ENCODE measurements at places on chromosomes 3 and 15.

GRCh38 chr3:18378218-18378617, 46.9 kb downstream of the SATB1 start:
- DNase-seq: no peak

- DNase-seq: no peak
Observed at GRCh38 chr3:128491941-128492670, 895 bp downstream of the GATA2 start.

DNA sequence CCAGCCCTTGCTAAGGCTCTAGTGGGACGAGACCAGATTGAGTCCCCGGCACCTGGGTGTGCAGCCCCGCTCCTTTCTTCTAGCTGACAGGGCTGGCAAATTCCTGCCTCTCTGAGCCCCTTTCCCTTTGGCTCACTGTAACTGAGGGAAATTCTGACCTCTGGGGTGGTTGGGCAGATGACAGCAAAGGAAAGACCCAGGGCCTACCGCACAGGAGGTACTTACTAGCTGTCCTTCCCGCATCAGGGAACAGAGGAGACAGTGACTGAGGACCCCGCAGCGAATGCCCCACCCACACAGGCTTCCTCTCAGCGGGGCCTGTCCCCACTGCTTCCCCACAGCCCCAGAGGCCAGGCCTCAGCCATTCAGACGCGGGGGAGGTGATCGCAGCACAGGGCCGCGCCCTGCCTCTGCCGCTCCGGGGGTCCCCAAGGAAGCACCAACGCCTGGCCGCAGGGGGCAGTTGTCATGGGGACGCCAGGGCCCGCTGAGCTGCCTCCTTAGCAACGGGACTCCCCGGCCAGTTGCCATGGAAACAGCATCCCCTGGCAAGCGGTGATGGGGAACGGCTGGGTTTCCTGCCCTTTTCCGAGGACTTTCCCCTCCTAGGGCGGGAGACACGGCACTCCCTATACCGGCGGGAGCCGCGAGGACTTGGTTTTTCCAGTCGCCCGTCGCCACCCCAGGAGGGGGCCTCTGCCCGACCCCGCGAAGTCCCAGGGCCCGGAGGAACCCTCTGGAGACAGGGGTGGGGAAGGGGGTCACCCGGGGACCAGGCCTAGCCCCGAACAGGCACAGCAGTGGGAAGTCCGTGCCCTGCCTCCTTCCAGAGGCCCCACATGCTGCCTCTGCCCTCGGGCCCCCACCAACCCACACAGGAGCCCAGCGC, 50.1 kb downstream of the HCN4 start:
- DNase-seq: no peak

GRCh38 chr3:10957976-10958749, 34.4 kb upstream of the SLC6A1 start:
- no peak for DNase-seq

DNA sequence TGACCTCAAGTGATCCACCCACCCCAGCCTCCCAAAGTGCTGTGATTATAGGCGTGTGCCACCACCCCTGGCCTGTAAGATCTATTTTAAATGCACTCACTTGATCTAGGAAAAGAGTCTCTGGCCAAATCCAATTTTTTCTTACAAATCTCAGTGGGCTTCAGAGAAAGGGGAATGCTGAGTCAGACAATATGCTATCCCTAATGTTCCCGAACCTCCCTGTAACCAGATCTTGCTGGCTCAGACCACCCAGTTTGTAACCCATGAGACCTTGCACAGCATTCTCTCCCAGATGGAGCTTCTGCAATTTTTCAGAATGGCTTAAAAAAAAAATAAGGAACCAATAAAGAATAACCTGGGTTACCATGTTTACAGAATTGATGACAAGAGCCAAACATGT, 205.8 kb downstream of the RYR3 start:
- DNase-seq: no peak

- no peak for DNase-seq
Observed at GRCh38 chr3:58202917-58203360, 7.8 kb downstream of the DNASE1L3 start.

- DNase-seq: no peak
Observed at GRCh38 chr15:94294556-94294955, 63.2 kb downstream of the MCTP2 start.

- no peak for DNase-seq
Observed at GRCh38 chr15:83515164-83515563, 68.0 kb downstream of the SH3GL3 start.

Measured in activated CD4-positive, alpha-beta T cell treated with anti-CD3 and anti-CD28 coated beads, Interleukin-2, amount 50 U/mL, for 48 hours (primary cell).